Umbilical cord (tissue), 2 donors: ENCODE measurements at places on chromosomes 12 and 14.

DNA sequence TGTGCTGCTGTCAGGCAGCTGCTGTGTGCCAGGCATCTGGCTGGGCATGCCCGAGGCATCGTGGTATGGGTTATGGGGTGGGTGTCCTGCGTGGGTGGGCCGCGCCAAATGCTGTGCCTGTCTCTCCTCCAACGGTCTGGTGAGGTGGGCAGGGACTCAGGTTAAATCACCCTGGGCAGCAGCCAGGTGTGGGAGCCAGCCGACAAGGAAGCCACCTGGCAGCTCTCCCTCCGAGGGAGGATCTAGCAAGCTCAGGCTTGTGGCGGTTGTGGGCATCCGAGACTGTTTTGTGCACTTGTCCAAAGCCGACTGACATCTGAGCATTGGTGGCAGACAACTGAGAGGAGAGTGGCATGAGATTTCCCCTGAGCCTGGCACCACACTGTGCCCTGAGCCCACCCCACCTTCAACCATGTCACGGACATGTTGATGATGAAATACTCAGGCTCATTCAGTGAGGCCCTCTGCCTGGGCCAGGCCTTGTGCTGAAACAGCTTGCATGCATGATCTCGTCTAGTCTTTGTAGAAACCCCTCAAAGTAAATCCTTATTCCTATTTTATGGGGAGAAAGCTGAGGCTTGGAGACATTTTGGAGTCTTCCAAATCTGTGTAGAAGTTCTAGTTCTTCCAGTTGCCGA, 181.8 kb upstream of the MYL2 start:
- no peak for DNase-seq

- peak; percentile 29 for DNase-seq
These were observed 3.3 kb upstream of the CHURC1 start for GRCh38 chr14:64910847-64911495.

DNA sequence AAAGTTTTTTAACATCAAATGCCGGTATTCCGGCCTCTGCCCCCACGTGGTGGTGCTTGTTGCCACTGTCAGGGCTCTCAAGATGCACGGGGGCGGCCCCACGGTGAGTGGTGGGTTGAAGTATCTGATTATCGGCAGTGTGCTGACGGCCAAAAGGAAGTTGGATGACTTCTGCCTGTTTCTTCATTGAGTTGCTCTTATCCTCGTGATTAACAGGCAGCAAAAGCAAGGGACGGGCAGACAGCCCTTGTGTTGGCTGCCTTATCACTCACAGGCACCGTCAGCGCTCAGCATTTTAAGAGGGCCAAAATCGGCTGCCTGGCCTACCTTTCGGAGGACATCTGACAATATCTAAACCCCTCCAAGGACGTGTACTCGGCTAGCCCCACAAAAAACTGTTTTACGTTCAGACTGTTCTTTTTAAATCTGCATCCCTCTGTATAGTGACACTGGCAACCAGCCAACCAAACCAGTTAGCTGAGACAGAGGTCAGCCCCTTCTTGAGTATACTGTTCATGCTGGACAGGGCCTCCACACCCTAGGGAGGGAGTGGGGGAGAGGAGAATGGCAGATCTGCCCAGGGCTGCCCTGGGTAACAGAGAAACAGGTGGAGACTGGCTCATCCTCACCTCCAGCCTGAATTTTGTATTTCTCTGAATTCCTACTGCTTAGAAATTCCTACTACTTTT, 22.9 kb upstream of the AKAP5 start:
- peak; percentile 35 for DNase-seq

DNA sequence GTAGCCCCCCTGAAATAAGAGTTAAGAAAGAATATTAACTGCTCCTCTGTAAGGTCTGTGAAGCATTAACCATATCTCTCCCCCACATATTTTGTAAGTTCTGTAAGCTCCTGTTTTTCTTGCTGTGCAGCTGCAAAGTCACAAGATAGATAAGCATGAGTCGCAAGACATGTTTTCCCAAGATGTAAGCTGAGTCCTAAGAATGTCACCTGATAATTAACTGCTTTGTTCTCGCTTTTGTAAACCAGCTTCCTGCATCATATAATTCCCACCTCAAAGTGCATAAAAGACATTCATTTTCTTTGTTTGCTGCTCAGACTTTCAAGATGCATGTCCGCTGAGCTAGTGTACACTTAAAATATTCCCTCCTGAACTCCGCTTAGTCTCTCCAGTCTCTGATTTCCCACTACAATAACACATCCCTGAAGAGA, 27.0 kb upstream of the PHC1 start:
- no peak for DNase-seq

DNA sequence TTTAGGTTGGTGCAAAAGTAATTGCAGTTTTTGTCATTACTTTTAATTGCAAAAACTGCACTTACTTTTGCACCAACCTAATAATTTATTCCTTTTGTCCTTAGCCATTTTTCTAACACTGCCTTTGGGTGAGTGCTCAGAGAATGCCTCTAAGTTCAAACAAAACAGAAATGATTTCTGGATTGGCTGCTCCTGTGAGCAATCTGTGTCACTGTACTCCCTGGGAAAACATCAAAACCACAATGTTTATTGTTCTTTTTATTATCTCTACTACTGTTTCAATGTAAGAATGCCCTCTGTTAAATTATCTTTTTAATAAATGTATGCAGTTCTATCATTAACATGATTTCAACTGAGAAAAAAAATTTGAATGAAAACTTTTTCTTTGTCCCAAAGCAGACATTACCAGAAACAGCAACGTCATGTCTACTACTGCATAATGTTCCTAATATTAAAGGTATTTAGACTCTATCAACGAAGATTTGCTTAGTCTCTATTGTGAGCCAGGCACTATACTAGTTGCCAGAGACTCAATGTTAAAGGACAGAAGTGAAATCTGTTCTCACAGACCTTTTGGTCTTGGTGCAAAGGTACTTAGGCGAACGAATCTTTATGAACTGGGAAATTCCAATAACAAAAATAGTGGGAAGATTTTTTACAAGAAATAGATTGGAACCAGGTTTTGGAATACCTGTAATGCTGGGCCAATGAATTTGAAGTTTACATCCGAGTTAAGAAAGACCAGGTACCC, 6.2 kb downstream of the SLC41A2 start:
- DNase-seq: no peak

GRCh38 chr14:94021001-94021400, 5.1 kb upstream of the OTUB2 start:
- DNase-seq: no peak

GRCh38 chr14:50775357-50775756, 55.6 kb downstream of the NIN start:
- peak; percentile 42 for DNase-seq

- no peak for DNase-seq
These were observed 4.2 kb downstream of the VASH1 start for GRCh38 chr14:76765461-76765931.

DNA sequence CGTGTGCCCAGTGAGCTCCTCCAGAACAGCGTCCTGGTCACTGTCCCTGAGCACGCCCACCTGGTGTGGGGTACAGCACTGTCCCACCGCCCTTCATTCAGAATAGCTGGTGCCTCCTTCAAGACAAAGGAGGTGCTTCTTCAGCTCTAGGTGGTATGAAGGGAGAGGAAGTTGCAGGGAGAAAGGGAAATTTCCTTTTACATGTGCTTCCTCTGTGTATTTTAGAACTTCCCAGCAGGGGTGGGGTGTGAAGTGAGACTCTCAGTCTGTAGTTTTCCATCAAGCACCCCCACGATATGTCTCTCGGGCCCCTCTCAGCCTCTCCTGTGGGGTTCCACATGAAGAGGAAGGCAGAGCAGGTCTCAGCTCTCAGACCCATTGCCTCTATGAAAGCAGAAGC, 1.2 kb upstream of the SLC6A12 start:
- no peak for DNase-seq

GRCh38 chr12:75665216-75665615, 153.8 kb upstream of the KRR1 start:
- no peak for DNase-seq

DNA sequence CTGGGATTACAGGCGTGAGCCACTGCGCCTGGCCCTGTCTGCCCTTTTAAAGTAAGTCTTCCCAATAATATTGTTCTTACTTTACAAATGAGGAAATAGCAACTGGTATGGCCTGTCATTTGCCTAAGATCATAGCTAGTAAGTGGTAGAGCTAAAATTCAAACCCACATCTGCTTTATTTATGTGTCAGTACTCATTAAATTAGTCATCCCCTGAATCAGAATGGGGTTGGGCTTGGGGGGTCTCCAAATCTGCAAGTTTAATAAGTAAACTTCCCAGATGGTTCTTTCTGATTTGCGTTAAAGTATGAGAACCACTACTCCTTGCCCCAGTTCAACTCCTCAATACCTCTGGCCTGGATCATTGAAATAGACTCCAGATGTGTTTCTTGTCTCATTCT, 96.2 kb downstream of the FAR2 start:
- no peak for DNase-seq

- no peak for DNase-seq
These were observed 19.6 kb downstream of the OR4N2 start for GRCh38 chr14:19823178-19823577.

DNA sequence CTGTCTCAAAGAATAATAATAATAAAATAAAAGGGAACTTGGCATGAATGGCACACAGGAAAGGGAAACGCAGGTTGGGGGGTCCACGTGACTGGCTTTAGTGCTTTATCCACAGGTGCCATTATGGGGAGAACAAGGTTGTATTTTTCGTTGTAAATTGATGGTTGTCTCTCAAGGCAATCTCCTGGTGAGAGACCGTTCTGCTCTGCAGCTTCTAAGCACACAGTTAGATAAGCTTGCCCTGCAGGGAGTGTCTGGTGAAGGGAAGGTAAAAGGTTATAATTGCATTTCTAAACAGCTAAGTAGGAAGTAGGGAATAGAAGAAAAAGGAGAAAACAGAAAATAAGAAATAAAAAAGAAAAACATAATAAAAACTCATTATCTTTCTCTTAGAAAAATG, 69.1 kb upstream of the CPSF6 start:
- no peak for DNase-seq

DNA sequence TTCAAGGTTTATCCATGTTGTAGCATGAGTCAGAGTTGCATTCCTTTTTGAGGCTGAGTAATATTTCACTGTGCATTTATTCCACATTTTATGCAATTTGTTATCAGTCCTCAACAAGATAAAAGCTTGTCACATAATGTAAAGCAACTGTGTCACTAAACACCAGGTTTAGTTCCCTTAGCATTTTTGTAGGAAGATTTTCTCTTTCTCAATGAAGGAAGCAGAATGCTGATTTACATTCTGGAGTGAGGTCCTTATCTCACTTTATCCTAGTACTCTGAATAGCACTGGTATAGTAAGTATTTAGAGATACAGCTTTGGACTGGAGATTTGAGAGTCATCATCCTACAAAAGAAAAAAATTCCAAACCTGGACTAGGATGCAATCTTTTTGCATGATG, 9.8 kb upstream of the EXD2 start:
- DNase-seq: peak; percentile 21

DNA sequence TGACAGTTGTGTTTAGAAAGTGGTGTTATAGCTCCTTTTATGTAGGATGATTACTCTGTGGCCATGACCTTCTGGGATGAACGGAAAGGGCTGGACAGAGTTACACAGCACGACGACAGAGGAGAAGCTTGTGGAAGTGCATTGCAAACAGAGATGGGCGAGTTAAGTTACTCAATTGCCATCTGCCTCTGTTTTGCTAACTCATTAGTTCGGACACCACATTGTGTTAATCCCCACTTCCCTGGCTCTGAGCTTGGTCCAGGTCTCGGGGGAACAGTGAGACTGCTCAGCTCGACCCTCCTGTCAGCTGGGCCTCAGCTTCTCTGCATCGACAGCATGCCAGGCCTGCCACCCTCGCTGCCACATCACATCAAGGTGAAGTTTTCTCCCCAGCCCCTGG, 408.0 kb downstream of the ZFP36L1 start:
- no peak for DNase-seq

GRCh38 chr14:63212209-63212608, 8.0 kb downstream of the RHOJ start:
- DNase-seq: no peak

- DNase-seq: peak; percentile 86
These were observed 81.6 kb upstream of the SCAF11 start for GRCh38 chr12:46071769-46072624.

DNA sequence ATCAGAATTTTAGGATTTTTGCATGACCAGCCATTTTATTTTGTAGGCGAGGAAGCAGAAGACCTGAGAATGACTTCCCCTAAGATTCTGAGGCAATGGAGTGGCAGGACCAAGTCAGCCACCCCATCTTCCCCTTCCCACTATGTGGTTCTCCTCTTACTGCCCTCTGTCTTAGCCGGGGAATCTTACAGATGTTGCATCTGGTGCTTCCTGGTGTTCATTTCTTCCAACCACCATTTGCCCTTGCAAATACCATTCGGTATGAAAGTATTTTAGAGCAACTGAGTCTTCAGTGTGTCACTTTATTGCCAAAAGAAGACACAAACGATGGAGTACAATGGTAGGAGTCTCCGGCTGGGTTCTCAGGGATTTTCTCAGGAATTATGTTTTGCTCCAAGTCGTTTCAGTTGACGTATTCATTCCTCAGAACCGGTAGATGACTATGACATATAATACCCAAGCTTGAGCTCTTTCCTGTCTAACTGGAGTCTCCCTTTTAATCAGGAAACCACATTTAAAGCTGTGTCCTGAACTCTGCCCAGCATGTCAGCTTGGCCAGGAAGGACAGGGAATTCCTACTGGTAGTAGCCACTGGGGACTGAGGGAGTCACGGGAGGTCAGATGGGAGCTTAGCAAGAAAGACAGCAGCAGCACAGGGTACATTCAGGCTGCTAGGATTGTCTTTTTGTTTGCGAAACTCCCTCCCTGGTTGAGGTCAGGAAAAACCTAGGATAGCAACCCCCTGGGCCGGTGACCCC, 87.0 kb downstream of the SAMD4A start:
- DNase-seq: no peak

DNA sequence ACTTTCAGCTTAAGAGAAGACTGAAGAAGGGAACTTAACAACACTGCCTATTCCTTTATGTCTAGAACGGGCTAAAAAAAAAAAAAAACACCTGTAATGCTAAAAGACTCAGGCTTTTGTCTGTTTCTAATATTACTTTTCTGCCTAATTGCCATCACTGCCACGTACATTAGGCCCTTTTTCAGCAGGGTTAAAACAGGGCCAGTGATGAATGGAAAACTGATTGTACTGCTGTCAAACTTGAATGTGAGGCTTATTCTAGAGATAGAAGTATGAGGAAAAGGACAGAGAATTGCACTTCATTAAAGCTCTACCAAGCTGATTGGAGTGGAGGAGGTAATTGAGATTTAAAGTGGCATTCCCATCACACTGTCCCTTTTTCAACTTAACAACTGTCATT, 535.8 kb downstream of the PRKD1 start:
- no peak for DNase-seq

DNA sequence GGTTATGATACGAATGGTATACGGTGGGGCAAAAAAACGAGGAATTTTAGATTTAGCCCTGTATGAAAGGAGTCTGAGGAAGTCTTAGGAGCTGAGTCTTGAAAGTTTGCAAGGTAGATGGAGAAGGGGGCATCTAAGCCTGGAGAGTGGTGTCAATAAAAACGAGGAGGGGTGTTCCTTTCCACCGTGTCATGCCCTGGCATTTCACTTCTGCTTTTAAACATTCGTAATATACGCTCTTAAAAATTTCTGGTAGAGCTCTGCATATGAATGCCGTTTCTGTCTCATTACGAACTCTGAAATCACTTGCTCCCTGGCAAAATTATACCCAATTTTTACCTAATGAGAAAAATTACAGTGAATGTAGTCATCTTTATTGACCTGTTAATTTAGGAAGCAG, 170.2 kb downstream of the ERC1 start:
- DNase-seq: no peak

- no peak for DNase-seq
These were observed 3.6 kb downstream of the SPRING1 start for GRCh38 chr12:116734156-116734768.
